Fibroblast of gingiva (primary cell): ENCODE measurements at places on chromosomes 5 and 9.

GRCh38 chr9:26341545-26341944 lies 551.1 kb downstream of the CAAP1 start:
- no peak for DNase-seq

- peak; percentile 46 for DNase-seq
Observed at GRCh38 chr5:5494489-5495402, 72.3 kb downstream of the ICE1 start.

DNA sequence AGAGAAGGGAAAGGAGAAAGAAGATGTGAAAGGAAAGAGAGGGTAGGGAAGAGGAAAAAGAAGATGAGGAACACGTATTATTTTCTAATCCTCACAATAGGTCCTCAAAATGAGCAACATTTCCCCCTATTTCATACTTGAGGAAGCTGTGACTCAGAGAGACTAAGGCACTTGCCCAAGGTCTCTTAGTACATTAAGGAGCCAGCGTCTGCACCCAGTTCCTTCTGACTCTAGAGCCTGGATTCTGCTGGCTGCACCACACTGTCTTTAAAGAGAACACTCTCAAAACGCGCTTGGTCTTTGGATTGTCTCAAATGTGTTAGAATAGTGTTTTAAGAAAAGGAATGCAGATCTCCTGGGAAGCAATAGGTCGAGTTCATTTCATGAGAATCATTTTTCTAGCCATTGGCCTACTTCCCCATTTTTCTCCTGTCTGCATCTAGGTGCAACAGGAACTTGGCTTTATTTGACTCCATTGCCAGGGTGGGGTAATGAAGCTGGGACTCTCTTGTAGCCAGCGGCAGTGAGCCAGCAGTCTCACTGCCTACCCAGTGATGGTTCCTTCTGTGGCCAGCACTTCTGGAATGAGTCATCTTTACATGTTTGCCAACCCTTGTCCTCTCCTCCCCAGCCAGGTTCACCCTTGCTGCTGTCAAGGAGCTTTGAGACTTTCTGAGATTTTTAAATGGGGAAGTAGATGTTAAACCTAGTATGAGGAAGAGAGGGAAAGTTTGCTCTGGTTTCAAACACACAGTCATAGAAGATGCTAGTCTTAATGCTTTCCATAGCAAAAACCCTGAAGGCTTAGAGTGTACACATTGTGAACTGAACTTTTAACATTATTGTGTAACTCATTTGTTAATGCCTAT lies 82.7 kb downstream of the DOCK8 start:
- no peak for DNase-seq

GRCh38 chr5:76838481-76839261 lies 11.1 kb upstream of the S100Z start:
- peak; percentile 32 for DNase-seq

- DNase-seq: peak; percentile 61
Observed at GRCh38 chr5:132385326-132386105, 16.0 kb downstream of the SLC22A5 start.

DNA sequence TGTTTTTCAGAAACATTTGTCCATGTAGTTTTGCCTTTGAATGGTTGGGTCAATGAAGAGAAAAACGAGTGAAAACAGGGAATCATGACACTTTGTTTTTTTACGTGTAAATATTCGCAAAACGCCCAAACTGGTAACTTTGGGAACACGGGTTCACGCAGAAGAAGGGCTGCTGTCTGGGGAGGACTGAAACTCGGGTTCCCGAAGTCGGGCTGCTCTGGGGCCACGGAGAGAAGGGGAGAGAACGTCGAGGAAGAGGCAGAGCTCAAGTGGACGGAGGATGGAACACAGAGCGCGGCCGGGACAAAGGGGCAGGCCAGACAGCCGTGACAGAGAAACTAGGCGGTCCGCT lies 478 bp upstream of the SETD9 start:
- no peak for DNase-seq

GRCh38 chr9:71783120-71783523 lies 14.8 kb upstream of the CEMIP2 start:
- no peak for DNase-seq

DNA sequence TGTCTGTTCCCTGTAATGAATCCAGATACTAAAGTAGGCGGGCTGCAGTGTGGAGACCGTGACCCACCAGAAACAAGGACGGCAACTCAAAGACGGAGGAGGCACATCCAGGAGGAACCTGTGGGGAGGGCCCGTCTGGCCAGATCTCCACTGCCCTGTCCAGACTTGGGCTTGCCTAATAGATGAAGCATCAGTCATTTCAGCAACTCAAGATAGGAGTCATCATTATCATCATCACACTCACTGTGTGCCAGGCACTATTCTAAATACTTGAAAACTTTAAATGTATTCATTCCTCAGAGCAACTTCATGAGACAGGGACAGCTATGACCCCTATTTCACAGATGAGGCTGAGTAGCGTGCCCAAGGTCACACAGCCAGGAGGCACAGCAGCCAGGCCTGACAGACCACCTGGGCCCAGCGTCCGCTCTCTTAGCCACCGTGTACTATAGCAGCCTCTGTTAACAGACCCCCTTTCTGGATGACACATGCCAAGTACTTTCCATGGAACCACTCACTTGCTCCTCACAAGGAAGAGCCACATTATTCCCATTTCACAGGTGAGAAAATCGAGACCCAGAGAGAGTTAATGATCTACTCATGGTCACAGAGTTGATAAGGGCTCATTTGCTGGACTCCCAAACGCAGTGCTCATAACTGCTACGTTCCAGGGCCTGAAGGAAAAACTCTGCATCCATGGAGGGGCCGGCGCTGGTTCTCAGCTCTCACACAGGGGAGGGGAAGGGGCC lies 4.9 kb upstream of the IL4 start:
- no peak for DNase-seq

- peak; percentile 24 for DNase-seq
Observed at GRCh38 chr5:37308793-37309192, 59.6 kb upstream of the CPLANE1 start.

DNA sequence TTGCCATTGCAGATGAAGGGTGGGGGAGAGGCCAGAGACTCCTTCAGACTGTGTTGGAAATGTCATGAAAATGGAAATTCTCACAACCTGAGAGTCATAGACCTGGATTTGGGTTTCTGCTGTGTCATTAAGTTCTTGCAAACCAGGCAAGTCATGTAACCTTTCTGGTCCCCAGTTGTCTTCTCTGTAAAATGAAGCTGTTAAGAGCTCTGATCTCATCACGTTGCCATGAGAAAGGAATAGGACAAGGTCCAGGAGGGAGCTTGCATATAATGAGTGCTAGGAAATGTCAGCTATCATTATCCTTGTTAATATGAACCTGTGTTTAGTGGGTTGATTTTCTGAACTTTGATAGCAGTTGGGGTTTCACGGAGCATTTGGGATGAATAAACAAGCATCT lies 59.1 kb downstream of the FGF1 start:
- no peak for DNase-seq

DNA sequence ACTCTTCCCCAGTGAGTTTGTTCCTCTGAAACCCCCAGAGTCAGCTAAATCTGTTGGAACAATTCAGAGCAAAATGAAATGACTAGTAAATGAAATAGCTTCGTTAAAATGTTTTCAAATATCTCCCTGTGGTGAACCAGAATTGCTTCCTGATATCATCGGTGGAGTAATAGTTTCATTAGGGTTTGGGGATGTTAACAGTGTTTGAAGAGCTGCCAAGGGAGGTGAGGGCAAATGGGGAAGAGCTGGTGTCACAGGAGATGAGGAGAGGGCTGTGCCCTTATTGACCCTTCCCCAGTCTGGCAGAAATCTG lies 4.3 kb upstream of the C7 start:
- no peak for DNase-seq

DNA sequence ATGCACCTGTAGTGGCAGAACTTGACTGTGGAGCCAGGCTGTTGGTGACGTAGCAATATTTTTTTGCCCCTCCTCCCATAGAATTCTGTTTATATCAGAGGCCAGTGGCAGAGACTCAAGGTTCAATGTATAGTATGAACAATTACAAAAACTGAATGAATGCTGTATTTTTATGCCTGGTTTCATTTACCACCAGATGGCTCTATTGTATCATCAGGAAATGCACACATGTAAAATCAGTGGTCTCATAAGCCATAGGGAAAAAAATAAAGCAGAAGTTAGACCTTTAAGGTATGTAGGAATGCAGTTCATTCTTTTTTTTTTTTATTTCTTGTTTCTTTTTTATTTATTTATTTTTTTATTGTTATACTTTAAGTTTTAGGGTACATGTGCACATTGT lies 43.6 kb downstream of the CCDC192 start:
- DNase-seq: no peak

GRCh38 chr5:21173526-21173925 lies 1185.5 kb upstream of the CDH18 start:
- no peak for DNase-seq

- DNase-seq: peak; percentile 36
Observed at GRCh38 chr5:130424341-130424740, 520.1 kb downstream of the CHSY3 start.

DNA sequence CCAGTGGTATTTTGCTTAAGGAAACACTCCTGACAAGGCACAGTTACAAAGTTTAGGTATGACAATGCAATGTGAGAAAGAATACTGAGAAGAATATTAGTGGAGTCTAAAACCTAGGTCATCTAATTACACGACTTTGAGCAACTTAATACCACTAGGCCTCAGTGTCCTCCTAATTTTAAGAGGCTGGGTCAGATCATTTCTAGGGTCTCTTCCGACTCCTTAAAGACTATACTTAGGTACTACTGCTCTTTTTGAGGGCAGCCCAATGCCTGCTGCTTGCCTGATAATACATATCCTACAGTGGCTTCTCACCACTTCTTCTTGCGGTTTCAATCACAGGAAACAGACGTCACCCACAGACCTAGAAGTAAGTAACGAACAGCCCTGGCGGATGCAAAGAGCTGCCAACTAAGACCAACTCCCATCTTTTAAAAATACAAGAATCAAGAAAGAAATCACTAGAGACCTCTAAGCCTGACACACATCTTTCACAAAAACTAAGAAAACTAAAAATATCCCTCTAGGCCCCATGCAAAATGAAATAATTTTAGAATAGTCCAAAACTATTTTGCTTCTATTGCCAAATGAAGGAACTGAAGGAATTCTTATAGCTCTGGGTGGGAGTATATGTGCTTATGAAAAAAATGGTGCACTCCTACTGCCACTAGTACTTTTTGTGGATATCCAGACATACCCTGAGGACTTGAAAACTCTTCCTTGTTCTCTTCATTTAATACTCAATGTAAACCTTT lies 13.1 kb downstream of the DIAPH1 start:
- peak; percentile 6 for DNase-seq

- DNase-seq: peak; percentile 8
Observed at GRCh38 chr5:39826051-39826450, 401.3 kb upstream of the DAB2 start.

DNA sequence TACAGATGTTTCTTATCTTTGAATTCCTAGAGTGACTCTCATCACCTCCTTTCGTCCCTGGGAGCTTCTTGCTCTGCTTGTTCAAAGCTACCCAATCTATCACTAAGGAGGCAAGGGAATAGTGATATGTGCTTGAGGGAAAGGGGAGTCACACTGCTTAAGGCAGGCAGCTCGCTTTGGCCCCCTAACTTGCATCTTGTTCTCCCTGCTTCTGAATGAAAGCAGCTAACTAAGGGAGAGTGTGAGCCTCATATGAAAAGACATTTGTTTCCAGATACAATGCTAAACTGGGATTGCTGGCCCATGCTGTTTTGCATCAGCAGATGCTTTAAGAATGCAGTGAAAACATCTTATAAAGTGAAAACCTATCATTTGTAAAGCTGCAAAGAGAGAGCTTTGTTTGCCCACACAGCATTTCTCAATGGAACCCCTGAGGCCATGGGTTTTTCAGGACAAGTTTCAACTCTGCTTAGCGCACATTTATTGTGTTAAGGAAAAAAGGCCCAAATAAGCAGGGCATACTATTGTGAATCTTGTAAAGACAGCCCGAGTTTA lies 367.9 kb upstream of the ADAMTSL1 start:
- no peak for DNase-seq

GRCh38 chr5:169112016-169112415 lies 188.9 kb downstream of the SLIT3 start:
- no peak for DNase-seq

GRCh38 chr5:139908749-139909148 lies 113.1 kb downstream of the PSD2 start:
- DNase-seq: peak; percentile 67

DNA sequence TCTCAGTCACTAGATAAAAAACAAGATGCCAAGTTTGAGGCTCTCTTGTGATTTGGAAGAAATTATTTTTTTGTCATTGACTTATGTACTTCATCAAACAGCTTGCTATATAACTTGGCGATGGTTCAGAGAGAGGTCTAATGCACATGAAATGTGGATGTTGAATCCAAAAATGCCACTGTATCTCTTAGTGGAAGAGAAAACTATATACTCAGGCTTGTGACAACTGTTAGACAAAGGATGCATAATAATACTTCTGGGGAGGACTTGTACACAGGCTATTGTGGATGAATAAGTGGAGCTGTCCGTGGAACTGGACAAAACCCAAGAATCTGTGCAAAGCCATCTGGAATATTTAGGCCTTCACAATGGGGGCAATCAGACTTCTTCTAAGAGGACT lies 162.9 kb upstream of the NMUR2 start:
- no peak for DNase-seq

DNA sequence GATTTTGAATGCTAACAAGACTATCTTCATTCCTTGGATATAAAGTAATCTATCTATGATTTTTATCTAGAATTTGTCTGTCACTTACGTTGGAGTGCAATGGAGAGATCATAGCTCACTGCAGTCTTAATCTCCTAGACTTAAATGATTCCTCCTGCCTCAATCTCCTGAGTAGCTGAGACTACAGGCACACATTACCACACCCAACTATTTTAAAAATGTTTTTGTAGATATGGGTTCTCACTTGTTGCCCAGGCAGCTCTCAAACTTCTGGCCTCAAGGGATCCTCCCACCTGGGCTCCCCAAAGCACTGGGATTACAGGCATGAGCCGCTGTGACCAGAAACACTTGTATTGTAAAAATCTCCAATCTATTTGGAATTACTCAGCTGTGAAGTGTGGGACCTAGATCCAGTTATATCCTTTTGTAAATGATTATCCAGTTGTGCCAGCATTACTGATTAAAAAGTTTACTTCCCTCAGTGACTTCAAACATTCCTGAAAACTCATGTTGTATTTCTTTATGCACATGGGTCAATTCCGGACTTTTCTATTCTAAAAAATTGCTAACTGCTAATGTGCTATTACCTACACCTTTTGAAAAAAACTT lies 1793.8 kb upstream of the WWC1 start:
- no peak for DNase-seq

GRCh38 chr9:124368692-124369091 lies 46.5 kb downstream of the PSMB7 start:
- no peak for DNase-seq

DNA sequence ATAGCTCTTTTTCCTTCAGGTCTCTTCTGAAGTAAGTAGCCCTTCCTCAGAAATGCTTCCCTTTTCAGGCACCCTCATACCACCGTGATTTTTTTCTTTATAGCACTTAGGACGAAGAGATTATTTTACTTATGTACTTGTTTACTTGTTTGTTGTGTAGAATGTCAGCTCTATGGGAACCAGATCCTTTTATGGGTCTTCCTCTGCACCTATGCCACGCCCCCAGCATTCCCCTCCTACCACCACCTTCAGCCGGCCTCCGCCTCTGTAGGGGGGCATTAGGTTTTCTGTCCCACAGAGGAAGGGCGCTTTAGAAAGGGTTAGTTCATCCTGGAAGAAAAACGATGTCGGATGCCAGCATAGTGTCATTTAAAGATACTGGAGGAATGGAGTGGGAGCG lies 1.8 kb downstream of the CDKN2B-AS1 start:
- DNase-seq: no peak
